Metanephros (tissue), 2 donors: ENCODE measurements at places on chromosomes 1 and 21. TPM values are rescaled to one million over a fixed set of nuclear protein-coding genes. Genes with fewer than 3 reads are reported as not detected.

The NBPF12 gene
- total RNA-seq = 19.2 TPM

The APCS gene
- not detected for total RNA-seq

The SEMA4A gene
- total RNA-seq = 20.3 TPM

The KIAA1614 gene
- 9.5 TPM for total RNA-seq

The CA6 gene
- not detected for total RNA-seq

The HCRTR1 gene
- 0.35 TPM for total RNA-seq

The KDM1A gene
- total RNA-seq = 114 TPM
